ENCODE measurements at places on chromosomes 13 and 19.

DNA sequence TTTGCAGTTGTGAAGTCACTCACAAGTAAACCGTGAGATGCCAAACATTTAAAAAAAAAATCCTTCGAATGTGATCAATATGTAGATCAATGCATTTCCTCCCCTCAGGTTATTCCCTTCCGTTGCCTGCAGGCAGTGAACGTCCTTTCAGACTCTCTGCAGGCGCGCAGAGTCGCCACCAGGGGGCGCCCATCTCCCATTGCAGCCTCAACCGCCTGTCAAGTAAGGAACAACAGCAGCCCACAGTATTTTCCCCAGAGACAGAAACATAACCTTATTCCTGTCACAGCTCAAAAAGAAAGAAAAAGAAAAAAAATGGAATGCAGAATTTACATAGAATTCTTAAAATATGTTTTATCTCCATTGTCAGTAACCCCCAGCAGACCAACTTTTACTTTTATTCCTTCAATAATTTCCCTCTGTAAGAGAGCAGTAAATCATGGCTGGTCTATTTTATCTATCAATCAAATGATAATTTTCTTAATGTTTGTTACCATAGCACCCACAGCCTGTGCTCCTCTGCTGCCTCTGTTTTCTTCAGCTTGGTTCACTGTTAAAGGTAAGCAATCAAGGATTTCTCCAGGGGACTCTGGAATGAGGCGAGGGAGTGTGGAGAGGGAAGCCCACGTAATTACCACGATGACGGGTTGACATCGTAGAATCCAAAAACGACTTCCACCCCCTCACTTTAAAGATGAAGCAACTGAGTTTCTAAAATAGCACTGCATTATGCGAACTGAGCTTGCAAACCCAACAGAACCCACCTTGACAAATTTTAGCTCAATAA is 637.6 kb upstream of the ARGLU1 start:
- DNase-seq: no peak

GRCh38 chr13:51683597-51683996 is 99.3 kb downstream of the WDFY2 start:
- DNase-seq: no peak

DNA sequence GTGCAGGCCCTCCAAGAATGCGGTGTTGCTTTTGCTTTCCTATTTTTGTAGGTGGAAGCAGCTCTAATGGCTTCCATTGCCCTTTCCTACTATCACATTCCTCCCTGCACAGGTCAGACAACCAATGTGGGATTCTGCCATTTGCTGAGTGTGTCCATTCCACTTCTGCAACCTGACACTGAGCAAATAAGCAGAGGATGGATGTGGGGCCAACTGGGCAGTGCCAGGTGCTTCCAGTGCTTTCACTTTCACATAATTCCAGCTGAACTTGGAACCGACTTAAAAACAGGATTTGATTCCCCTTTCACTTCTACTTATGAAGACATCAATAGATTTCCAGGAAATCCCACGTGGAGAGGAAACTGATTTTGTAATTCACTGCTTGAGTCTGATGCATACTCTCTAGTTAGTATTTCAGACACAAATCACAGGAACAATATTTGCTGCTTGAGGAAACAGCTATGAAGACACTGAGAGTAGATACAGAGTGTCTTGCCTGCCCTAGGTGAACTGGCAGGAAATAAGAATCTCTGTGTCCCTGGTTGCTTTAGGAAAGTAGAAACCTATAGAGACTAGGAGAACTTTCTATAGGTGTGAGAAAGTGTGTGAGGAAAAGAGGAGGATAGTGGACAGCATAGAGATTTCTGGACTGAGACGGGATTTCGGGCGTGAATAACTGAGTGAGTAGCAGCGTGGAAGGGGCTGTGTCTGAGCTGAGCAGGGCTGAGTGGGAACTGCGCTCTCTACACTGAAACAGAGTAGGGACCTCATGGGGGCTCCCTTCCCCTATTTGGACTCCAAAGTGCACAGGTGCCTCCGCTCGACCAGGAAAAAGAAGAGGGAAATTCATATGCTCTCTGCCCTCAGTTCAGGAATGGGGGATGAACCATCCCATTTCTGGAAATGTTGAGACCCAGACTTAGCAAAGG is 22.5 kb downstream of the LGALS16 start:
- no peak for DNase-seq

DNA sequence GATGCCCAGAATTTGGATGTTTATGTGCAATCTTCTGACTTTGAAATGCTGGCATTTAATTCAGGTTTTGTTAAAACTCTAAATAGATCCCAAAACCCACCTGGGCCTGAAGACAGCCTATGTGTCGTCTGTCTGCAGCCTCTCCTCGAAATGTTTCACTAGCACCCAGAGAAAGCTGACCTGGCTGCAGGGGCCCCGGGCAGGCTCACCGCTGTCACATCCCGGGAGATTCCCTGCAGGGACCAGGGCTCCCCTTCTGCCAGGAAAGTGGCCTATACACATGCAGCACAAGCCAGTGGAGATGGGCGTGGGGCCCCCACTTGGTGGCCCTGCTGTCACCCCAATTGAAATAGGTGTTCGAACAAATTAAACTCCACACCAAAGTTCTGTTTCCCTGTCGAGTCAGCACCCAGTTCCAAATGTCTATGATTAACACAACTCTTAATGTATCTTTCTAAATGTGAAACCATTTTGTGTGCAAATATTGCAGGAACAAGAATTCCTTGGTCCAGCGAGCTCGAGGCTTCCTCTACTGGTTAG is 145.8 kb upstream of the ZNF507 start:
- no peak for DNase-seq

GRCh38 chr13:110373617-110374016 is 66.5 kb downstream of the COL4A2 start:
- no peak for DNase-seq

DNA sequence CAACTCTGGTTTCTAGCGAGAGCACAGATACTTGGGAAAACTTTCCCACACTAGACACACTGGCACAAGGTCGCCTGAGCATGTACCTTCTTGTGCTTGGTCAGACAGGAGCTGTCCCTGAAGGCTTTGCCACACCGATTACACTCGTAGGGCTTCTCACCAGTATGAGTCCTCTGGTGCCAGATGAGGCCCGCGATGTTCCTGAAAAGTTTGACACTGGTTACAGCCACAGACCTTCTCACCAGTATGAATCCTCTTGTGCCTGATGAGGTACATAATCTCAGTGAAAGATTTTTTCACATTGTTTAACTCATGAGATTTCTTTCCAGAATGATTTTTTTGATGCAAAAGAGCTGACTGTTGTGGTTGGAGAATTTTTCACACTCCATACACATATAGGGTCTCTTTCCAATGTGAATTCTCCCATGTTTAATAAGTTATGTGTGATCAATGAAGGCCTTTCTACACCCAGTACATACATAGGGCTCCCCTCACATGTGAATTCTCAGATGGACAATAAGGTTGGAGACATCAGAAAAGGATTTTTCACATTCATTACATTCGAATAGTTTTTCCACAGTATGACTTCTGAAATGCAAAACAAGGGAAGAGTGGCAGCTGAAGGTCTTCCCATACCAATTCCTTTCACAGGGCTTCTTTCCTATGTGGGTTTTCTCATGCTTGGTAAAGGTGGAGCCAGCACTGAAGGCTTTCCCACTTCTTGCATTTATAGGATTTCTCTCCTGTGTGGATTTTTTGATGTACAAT is 9.9 kb upstream of the ZSCAN18 start:
- DNase-seq: no peak

- DNase-seq: no peak
Measured at GRCh38 chr13:67961331-67961730, 731.2 kb upstream of the PCDH9 start.

DNA sequence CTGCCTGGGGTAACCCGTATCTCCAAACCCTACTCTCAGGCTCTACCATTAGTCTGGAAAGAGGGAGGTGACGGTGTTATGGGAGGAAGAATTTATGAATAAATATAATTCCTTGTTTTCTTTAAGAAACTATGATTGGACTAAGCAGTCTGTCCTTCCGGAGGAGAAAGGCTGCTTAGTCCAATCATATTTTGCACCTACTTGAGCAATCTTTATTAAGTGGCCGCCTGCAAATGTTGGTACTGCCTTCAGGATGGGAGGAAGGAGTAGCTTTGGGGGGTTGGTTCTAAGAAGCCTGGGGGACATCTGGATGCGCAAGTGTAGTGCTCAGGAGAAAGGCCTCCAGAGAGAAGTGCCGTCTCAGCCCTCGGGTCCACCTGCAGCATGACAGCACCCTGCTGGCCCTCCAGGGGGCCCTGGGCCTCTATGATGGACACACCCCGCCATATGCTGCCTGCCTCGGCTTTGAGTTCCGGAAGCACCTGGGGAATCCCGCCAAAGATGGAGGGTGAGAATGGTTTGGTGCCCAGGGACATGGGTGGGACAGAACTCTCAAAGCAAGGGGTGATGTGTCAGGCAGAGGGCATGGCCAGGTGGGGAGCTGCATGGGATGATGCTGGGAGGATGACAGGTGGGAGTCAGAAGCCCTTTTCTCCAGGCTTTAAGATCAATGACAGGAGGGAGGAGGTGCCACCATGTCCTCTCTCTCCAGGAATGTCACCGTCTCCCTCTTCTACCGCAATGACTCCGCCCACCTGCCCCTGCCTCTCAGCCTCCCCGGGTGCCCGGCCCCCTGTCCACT is 4.1 kb downstream of the ACP4 start:
- DNase-seq: no peak

GRCh38 chr13:112443191-112443994 is 67.2 kb downstream of the SPACA7 start:
- DNase-seq: no peak

- no peak for DNase-seq
Measured at GRCh38 chr13:49855930-49856329, 63.4 kb upstream of the KPNA3 start.

DNA sequence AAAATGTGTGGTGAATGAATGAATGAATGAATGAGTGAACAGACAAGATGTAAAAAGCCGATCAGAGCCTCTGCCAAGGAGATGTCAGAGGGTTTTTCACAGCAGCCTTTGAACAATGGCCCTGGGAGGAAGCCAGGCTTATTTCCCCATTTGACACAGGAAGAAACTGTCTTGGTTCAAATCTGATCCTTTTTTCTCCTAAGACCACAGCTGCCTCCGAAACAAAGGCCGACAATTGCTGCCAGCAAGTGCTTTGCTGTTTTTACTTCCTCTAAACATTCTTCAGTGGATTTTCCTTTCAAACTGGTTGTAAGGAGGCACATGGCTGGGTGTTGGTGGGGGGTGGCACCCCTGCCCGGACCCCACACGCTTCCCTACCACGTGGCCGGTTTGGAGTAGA is 44.2 kb upstream of the HOMER3 start:
- no peak for DNase-seq

- no peak for DNase-seq
Measured at GRCh38 chr13:59755632-59756290, 408.0 kb downstream of the DIAPH3 start.

GRCh38 chr19:694481-695351 is 536 bp downstream of the PRSS57 start:
- no peak for DNase-seq

DNA sequence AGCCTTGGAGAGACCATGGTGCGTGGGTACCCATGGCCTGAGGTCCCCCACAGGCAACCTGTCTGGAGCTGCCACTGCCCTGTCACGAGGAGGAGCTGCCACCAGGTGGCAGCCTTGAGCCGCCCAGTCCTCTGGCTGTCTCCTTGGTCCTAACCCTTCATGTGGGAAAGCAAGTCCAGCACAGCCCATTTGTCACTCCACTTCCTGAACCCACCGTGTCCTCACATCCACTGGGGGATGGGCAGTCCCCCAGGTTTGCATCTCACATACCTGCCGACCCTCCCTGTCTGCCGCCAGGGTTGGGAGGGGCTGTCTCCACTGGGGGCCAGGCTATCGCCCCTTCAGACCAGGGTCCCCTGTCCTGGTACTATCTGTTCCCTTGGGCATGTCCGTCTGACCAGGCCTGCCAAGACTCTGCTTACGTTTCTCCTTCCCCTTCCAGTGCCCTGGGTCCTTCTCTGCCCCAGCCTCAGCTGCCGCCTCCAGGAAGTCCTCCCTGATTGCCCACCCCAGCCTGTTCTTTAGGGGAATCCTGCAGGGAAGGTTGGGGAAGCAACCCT is 4.5 kb downstream of the FAM174C start:
- peak; percentile 17 for DNase-seq

DNA sequence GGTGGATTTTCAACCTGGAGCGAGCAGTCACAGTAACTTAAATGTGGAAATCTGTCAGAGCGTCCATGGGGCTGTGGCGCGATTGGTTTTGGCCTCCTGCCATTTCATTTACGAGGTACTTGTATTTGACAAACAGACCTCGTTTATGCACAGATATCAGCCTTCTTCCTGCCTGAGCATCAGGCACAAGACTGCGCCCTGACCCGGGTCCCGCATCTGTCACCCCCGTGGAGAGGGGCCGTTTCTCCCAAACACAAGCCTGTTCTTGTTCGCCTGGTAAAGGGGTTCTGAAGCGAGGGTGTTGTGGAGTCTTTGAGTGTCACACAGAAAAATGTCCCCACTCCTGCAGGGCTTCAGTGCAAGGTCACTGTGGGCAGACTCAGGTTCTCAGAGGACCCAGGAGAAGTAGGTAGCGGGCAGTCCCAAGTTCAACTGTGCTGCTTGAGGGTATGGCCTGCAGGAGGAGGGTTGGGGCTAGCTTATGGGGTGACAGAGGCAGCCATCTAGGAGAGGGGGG is 202.3 kb downstream of the URI1 start:
- DNase-seq: no peak

GRCh38 chr19:3057275-3057714 is 5.0 kb downstream of the TLE5 start:
- peak; percentile 37 for DNase-seq

- DNase-seq: no peak
Measured at GRCh38 chr19:10286803-10287737, at the start of gene ICAM4. Gene ICAM4, plus strand, starts transcription at chr19:10286955. Its CDS starts 58 bp downstream, at chr19:10287013.

- DNase-seq: no peak
Measured at GRCh38 chr19:46670813-46671212, 9.8 kb upstream of the DACT3 start.

All from NCI-H2081 treated with DMSO at 0.1 percent for 48 hours (cell line).